ENCODE measurements at places on chromosomes 12 and 14.

- no peak for DNase-seq
Observed at GRCh38 chr14:60311417-60311816, 62.4 kb downstream of the PPM1A start.

- DNase-seq, result no peak
Observed at GRCh38 chr14:21072031-21072473, 1.9 kb downstream of the ARHGEF40 start.

DNA sequence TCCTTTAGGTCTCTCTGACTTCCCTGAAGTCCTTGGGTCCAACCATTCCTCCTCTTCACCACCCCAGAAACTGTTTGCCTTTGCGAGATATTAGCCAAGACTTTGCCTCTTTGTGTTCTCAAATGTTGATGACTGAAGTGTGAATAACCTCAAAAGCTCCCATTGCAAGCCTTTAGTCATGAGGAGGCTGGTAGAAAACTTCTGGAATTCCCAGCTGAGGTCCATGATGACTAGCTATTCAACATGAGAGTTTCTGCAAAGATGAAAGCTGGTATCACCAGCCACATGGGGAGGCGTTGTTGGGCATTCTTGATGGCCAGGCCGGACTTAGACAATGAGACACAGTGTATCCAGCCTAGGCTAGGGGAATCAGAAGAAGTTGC, 111.7 kb downstream of the TBX5 start:
- DNase-seq, result no peak

DNA sequence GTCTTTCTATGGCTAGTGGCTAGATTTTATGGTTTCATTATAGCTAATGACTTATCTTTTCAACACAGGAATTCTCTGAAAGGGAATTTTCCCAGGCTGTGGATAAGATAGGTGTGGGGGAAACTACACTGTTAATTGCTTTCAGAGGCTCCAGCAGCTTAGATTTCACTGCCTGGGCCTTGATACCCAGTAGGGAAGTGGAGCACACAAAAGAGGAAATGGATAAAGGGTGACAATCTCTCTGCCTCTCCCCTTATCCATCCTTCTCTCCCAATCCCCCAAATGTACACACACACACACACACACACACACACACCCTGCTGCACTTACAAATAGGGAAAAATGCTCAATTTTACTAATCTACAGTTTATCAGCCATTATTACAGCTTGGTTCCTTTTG, 19.1 kb downstream of the SIX4 start:
- no peak for DNase-seq

DNA sequence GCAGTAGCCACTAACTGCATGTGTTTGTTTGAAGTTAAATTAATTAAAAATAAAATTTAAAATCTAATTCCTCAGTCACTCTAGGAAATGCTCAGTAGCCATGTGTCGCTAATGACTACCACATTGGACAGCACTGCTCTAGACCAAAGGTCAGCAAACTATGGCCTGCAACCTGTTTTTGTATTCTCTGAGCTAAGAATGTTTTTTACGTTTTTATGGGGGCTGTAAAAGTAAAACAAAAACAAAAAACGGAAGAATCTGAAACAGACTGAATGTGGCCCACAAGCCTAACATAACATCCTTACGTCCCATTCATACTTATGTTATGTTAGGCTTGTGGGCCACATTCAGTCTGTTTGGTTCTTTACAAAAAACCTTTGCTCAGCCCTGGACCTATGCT, 57.8 kb downstream of the LIN52 start:
- no peak for DNase-seq

DNA sequence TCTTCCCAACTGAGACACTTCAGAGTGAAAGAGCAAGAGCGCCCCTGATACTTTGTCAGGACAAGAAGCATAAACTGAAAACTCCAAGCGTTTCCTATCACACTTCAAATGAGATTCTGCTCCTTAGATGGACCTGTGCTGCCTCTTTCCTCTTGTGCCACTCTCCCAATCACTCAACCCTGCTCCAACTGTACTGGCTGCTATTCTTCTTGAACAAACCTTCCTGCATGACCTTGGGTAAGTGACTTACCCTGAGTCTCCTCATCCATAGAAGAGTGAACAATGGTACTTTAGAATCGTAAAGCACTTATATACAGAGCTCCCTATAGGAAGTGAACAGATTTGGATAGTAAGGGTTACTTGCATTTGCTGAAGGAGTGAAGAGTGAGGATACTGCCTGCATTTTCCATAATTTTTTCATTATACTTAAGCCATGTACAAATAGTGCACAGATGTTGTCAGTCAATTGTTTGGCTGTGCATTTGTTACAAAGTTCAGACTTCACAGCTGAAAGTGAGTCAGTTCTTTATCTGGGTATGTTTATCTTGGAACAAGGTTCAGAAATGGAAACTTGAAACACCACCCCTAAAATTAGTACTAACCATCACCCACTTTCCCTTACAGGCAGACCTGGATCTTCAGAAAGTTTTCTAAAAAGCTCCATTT, 10.8 kb downstream of the MTERF2 start:
- DNase-seq, result no peak

GRCh38 chr12:2680676-2681039, 114.1 kb upstream of the FKBP4 start:
- DNase-seq, result no peak

GRCh38 chr14:104394409-104394851, 185.1 kb upstream of the C14orf180 start:
- no peak for DNase-seq

DNA sequence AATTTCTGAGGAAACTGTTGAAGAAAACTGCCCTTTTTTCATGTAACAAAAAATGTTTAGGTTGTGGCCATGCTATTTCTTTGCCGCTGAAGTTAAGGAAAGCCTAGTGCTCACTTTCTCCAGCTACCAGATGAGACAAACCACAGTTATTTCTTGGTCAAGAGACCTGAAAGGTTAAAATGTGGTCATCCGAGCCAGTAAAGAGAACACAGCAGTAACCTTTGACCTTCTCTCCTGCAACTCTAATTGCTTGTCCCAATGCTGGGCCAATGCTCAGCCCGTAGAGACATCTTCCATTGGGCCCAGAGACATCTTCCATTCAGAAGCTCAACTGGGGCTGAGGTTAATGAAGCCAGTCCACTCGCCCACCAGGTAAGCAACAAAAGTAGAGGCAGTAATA, 109.8 kb upstream of the CPSF6 start:
- DNase-seq, result no peak

- DNase-seq, result no peak
Observed at GRCh38 chr14:51527073-51527472, 124.6 kb upstream of the FRMD6 start.

- no peak for DNase-seq
Observed at GRCh38 chr14:76834241-76834661, 8.0 kb downstream of the LRRC74A start.

DNA sequence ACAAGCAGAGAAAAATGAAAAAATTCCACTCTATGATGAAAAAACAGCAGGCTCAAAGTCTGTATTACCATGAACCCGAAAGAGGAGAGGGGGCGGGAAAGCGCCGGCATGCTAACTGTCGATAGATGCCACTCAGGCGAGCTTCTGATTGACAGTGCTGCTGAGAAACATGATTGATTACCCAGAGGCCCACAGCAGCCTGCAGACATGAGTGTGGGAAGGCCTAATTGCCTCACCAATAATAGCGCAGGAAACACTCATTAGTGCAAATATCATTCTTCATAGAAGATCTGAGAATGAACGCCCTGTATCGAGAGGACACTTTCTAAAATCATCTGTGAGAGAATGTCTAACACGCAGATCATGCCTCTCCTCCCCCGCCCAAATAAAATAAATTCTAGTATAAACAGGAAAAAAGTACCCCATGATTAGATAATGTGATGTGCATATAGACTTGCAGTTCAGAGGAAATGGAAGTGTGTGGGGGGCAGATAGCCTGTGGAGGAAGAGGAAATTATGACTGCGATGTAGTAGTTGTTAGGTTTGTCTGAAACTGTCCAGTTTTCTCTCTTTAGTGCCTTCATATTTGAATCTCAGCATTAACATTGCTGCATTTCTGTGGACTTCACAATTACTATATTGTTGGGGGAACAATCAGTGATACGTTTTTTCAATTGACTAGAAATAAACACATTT, 15.6 kb downstream of the TPH2 start:
- DNase-seq, result no peak
